Activated naive CD4-positive, alpha-beta T cell (primary cell): ENCODE measurements at places on chromosomes 5 and 9.

- no peak for DNase-seq
Observed at GRCh38 chr9:71824257-71824656, 55.9 kb upstream of the CEMIP2 start.

DNA sequence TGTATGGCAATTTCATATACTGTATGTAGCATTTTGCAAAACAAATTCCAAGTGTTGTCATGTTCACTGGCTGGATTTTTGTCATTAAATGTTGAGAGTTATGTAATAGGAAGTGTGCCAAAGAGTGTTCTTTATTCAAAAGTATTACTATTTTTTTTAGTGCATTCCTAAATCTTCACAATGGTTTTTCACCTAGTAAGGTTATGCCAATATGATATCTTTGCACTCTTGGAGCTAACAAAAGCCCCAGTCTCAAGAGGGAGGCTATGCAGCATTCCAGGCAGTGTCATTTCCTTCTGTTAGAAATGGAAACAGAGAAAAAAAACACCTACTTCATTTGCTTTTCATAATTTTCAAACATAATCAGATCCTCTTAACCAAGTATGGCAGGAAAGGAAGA is 5.1 kb upstream of the SSBP2 start:
- DNase-seq = no peak

DNA sequence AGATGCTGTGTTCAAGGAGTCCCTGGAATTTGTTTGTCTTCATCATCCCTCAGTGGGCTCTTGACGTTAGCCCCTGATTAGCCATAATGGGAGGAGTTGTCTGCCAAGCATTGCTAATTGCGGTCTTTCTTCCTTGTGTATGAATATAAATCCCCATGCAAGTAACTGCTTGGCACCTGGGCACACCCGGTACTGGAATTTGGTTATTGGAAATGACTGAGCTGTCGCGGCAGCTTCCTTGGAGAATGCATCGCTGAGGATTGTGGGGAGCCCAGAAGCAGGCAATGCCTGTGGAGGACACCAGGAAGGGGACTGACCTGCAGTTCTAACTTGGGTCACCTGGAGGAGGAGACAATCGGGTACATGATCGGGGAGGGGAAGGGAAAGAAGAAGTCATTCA is 53.3 kb upstream of the CTSL start:
- DNase-seq = no peak

DNA sequence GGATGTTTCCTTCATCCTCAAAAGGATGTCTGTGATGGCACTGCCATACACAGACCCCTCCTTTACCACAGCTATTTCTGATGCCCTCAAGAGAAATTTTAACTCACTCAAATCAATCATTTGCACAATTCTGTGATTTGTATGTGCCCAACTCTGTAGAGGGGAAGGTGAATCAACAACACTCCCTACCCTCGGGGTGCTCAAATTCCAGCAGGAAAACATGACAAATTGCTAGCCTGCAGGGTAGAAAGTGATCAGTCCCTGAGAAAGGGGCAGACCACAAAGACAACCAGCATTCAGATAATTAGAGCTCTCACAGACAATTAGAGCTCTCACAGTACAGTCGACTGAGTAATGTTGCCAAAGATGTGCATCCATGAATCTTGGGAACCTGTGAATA is 45.3 kb upstream of the FOXE1 start:
- no peak for DNase-seq

- no peak for DNase-seq
Observed at GRCh38 chr5:39186289-39186688, 33.1 kb downstream of the FYB1 start.

DNA sequence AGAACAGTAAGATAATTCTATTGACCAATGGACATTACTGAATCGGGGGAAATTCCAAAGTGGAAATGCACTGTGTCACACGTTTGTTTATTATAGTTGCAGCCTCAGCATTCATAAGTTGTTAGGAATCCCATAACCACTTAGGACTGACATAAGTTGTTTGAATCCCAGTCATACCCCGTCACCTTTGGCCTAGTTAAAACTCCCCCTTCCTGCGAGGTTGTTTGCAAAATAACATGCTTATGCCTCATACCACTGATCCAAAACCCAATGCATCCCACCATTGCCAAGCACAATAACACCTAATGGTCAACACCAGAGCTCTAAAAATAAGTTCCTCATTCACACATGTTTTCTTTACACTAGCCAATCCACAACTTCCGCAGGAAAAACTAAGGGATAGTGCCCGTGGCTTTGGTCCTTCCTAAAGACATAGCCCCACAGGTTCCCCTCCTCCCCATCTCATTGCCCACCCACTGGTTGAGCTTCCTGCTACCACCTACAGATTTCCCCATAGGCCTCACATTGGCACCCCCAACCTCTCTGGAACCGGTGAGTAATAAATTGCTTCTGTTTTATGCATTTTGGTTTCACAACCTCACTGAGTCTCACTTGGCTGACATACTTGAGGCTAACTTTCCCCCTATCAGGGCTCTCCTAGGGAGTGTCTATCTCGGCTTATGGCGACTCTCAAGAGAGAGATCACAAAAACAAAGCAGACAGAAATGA is 42.3 kb upstream of the MUSK start:
- DNase-seq = no peak

GRCh38 chr5:19685473-19685872 is 302.5 kb downstream of the CDH18 start:
- no peak for DNase-seq

DNA sequence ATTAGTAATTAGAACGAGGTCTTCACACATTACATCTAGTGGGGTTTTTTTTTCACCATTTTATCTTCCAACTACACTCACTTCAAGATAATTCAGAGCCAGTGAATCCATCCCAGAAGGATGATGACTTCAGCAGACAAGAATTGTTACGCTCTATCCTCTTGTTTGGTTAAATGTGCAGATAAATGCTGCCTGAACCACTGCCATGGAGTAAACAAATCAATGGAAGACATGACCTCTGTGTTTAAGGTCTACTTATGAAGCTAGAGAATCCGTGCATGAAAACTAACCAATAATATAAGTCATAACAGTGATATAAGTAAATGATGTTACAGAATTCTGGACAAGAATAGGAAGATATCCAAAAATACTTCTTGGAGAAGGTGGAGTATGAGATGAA is 602.6 kb downstream of the TLR4 start:
- no peak for DNase-seq

DNA sequence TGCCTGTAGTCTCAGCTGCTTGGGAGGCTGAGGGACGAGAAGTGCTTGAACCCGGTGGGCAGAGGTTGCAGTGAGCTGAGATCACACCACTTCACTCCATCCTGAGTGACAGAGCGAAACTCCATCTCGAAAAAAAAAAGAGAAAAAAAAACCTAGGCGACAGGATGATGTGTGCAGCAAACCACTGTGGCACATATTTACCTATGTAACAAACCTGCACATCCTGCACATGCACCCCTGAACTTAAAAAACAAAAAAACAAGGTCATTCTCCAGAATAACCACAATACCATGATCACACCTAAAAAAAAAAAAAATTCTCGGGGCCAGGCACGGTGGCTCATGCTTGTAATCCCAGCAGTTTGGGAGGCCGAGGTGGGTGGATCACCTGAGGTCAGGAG is 7.5 kb upstream of the DOLPP1 start:
- DNase-seq = no peak

GRCh38 chr5:2475902-2476301 is 275.6 kb downstream of the IRX2 start:
- no peak for DNase-seq

GRCh38 chr5:133200256-133200655 is 148.4 kb downstream of the HSPA4 start:
- no peak for DNase-seq

- DNase-seq = no peak
Observed at GRCh38 chr5:601771-602465, 10.2 kb upstream of the CEP72 start.

DNA sequence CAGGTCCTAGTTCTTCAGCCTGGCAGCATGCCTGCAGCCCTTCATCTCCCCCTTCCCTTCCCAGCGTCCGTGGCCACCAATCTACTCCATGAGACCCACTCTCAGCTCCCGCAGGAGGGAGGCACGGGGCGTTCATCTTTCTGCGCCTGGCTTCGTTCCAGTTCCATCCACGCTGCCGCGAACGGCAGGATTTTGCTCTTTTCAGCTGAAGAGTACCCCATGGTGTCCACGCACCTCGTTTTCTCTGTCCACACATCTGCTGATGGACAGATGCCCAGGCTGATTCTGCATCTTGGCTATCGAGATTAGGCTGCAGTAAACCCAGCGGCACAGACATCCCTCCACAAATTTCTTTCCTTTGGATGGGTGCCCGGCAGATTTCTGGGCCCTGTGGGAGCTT is 30.5 kb upstream of the NKD2 start:
- no peak for DNase-seq

- no peak for DNase-seq
Observed at GRCh38 chr9:20563917-20564316, 58.4 kb downstream of the MLLT3 start.

- DNase-seq = no peak
Observed at GRCh38 chr5:956941-957747, 51.5 kb upstream of the NKD2 start.

DNA sequence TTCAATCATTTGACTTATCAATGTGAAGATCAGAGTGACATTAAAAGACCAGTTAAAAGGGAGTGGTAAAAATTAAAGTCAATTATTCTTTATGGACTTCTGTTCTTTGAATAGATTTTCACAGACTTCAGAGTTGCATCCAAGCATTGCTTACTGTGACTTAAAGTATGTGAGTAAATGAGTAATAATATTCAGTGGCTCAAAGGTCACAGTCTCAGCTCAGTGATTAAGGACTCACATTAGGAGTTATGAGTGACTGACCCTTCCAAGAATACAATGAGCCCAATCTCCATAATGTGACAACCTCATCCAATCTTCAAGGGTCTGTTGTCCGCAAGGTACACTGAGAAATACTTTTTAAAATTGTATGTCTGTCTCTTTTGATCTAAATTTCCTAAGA is 811.2 kb downstream of the BRINP1 start:
- no peak for DNase-seq

GRCh38 chr5:37842048-37842447 is 2.2 kb upstream of the GDNF start:
- DNase-seq = no peak

GRCh38 chr5:38768412-38769211 is 77.2 kb upstream of the OSMR start:
- DNase-seq = no peak

GRCh38 chr5:124626053-124626452 is 120.4 kb downstream of the ZNF608 start:
- no peak for DNase-seq

DNA sequence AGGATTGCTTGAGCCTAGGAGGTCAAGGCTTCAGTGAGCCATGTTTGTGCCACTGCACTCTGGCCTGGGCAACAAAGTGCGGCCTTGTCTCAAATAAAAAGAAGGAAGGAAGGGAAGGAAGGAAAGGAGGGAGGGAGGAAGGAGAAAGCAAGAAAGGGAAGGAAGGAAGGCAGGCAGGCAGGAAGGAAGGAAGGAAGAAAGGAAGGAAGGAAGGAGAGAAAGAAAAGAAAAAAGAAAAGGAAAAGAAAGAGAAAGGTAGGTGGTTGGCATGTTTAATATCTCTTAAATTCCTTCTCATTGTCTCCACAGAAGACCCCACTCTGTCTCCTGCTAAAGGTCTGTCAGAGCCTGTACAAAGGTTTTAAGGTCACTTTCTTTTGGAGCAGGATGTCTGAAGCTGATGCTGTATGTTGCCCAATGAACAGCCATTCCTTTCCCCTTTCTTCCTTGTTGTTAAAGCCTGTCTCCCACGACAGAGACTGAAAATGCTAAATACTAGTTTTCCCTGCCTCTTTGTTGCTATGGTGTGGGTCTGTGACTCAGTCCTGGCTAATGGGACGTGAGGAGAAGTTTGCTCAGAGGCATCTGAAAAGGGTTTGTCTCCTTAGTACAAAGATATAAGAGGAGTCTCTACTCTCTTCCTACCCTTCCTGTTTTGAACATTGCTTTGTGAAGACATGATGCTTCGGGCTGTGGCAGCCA is 213.3 kb downstream of the PCSK1 start:
- no peak for DNase-seq
